CD4-positive, alpha-beta T cell treated with Interleukin-2 at 100 ng/mL for 4 hours (primary cell): ENCODE measurements at places on chromosomes 3 and 15.

GRCh38 chr15:43799945-43800285, at the start of gene SERINC4:
Gene SERINC4 (minus strand): TSS chr15:43800220. CDS start chr15:43799986, 234 bp downstream.
- DNase-seq: no peak

- DNase-seq: peak; percentile 42
Observed at GRCh38 chr3:59772416-59773408, 722.9 kb upstream of the CFAP20DC start.

DNA sequence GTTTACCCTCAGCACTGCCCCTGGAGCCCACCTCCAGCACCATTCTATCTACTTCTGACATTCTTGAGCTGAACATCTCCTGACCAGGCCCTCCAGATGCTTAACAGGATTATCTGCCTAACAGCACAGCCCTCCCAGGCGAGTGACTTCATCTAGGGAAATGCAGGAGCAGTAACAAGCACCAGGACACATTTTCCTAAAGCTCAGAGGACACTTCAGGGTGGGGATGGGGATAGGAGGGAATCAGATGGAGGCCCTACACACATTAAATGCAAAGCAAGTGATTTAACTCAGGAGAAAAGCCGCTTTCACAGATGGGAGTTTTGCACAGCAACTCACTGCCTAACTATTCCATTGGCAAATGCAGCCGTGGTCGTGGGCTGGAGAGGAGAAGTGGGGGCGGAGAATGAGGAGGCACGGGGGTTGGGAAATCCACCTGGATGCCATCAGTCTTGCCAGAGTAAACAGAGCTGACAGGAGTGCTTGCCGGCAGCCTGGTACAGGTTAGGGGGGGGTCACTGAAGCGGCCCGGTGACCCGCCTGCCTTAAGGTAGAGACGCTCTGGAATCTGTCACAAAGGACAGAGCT, 21.3 kb upstream of the BNC1 start:
- no peak for DNase-seq

- DNase-seq: no peak
Observed at GRCh38 chr15:96019114-96019513, 311.4 kb upstream of the NR2F2 start.

DNA sequence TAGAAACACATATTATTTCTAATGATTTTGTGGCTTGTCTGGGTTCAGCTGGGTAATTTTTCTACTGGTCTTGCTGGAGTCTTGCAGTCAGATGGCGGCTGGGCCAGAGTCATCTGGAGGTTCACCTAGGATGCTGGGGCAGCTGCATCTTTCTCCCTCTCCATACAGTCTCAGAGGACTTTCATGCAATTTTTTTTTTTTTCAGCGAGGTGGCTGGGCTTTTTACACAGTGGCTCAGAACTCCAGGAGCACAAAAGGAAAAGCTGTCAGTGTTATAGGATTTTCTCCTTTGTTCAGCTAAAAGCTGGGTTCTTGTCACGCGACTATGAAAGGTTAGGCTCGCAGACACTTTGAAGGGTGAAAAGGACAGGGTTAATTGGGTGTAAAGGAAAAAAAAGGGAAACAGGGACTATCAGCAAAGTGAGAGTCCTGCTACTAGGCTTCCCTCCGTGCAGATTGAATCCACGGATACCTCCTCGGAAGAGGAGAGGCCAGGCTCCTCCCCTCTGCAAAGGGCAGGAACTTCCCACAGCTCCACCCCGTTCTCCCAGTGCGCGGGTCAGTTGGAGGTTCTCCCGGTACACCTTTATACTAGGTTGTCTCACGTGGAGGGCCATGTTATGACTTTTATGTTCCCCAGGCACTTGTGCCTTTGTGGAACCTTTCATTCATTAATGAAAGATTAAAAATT, 44.3 kb downstream of the ADGRG7 start:
- DNase-seq: no peak

GRCh38 chr3:14475621-14476020, 64.5 kb downstream of the GRIP2 start:
- no peak for DNase-seq

DNA sequence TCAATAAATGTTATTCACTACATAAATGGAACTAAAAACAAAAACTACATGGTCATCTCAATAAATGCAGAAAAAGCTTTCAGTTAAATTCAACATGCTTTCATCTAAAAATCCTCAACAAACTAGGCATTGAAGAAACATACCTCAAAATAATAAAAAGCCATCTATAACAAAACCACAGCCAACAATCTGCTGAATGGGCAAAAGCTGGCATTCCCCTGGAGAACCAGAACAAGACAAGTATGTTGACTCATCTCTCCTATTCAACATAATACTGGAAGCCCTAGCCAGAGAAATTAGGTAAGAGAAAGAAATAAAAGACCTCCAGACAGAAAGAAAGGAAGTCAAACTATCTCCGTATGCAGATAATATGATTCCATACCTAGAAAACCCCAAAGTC, 759.9 kb downstream of the EPHA3 start:
- no peak for DNase-seq

- no peak for DNase-seq
Observed at GRCh38 chr15:37246065-37246464, 145.7 kb upstream of the MEIS2 start.

GRCh38 chr3:134694466-134694865, 43.6 kb upstream of the KY start:
- DNase-seq: no peak
